Neuronal stem cell (in vitro differentiated cells): ENCODE measurements at places on chromosomes 12 and 14.

DNA sequence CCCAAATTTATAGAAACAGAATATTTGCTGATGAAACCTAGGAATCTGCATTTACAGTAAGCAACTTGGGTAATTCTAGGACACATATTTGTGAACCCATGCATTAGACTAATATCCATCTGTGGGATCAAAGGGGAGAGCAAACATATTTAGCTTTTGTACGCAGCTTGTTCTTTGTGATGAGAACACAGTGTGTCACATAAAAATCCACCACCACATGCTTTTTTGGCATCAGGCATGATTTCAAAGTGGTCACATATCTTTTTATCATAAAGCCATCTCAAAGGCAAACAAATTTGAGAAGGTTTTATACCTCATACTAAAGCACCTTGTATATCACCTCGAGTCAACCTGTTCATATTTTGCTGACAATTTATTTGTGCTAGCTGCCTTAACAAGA is 15.7 kb downstream of the DNAL1 start:
- no peak for DNase-seq

DNA sequence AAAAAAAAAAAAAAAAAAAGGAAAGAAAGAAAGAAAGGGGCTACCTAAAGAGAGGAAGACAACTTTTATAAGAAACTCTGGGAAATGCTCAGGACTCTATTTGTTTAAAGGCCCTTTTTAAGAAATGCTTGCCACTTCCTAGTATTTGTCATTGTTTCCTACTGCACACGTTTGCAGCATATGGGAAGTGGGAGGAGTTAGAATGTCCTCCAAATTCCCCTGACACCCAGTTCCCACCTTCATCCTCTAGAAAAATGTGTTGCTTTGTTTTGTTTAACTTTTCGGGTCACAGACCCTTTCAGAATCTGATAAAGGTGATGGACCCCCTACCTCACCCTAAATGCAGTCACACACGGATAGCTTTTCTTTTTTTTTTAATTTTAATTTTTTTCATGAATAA is 40.8 kb downstream of the NINJ2 start:
- DNase-seq = no peak

DNA sequence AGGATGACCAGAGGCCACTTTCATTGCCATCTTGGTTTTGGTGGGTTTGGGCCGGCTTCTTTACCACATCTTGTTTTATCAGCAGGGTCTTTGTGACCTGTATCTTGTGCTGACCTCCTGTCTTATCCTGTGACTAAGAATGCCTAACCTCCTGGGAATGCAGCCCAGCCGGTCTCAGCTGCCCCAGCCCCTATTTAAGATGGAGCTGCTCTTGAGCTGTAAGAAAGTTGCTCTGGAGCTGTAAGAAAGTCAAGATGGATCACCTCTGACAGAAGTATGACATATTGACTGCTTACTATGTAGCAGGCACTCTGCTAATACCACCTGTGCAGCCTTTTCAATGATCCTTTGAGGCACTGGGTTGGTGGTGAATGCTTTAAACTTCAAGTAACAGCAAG is 52.1 kb downstream of the RIN3 start:
- DNase-seq = no peak

DNA sequence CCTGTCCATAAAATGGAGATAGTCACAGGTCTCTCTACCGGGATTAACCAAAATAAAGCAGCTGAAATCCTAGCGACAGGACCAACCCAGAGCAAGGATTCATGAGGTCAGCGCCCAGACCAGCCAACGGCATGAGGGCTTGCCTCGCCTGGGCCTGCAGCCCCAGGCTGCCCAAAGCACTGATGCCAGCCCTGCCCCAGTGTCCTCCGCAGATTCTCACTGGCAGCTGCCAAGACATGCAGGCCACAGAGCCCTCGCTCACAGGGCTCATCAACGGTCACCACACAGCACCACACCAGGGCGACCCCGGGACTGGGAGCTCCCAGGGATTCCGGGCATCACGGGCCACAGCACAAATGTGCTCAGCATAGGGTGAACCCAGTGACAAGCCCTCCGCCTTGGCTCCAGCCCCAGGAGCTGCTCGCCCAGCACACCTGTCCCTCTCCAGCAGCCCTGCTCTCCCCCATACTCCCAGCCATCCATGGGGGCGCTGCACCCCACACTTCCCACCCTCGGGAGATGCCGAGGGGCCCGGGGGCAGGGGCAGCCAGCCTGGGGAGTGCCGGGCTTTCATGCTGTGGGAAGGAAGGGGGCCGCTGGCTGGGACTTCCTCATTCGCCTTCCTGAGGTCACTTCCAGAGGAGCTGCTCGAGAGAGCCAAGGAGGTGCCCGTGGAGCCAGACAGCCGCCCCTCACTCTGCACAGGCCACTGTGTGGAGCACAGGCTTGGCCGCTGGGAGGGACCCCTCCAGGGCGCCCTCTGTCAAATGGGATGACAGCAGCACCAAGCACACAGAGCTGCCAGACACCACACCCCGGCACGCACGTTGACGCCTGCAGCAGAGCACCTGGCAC is 14.1 kb downstream of the RAB35 start:
- no peak for DNase-seq

DNA sequence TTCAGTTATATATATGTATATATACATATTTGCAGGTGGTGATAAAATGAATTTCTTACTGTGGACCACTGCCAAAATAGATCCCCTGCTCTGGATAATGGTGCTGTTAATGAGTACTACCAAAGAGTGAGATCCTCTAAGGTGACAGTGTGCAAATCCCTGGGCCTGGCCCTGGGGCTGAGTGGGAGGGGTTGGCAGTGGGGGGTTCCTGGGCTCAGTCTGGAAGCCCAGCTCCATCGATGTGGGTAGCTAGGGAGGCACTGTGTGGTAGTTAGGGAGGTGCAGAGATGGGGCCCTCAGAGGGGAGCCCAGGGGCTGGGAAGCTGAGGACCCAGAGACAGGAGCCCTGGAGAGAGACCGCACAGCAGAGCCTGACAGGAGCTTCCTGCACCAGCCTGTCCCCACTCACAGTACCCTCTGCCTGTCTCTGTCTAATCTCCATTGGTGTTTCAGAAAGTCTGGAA is 9.1 kb downstream of the KRT8 start:
- no peak for DNase-seq

DNA sequence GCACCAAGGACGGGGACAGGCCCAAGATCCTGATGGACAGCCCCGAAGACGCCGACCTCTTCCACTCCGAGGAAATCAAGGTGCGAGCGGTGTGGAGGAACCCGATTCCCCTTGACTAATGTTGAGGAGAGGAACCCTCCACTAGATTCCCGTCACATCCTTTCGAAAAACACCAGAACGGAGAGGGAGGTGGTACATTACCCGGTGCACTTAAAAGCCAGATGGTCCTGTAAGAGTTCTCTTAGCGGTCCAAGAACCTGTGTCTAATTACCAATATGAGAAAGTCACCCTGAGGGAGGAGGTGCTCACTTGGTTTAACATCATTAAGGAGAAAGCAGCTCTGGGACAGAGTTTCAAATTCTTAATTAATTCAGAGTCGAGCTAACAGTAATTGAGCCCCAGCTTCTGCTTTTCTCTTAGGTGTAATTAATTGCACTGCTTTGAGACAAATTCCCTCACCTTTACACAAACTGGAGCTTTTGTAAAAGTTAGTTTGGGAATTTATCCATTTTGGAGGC is 450 bp downstream of the PRKAB1 start:
- no peak for DNase-seq

GRCh38 chr12:103829092-103829491 is 11.9 kb downstream of the NT5DC3 start:
- no peak for DNase-seq

DNA sequence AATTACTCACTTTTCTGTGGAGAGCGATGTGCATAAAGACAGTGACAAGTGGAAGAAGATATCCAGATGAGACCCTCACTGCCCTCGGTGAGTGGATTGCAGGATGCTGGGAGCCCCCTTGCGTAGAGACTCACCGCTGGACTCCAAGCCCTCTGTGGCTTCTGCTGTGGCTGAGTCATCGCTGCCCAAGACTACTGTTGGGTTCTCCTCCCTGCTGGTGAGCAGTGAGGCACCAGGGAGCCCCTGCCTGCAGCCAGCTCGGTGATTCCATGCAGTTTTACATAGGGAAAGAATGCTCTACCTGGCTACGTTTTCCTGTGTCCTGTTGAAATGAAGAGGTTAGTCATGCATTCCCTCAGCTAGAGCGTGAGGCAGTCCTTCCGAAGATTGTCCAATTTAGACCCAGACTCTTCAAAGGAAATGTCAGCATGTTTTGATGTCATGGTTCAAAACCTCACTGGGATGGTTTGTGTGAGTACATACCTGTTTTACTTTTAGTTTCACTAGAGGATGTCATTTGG is 28.2 kb downstream of the TRAF3 start:
- no peak for DNase-seq

DNA sequence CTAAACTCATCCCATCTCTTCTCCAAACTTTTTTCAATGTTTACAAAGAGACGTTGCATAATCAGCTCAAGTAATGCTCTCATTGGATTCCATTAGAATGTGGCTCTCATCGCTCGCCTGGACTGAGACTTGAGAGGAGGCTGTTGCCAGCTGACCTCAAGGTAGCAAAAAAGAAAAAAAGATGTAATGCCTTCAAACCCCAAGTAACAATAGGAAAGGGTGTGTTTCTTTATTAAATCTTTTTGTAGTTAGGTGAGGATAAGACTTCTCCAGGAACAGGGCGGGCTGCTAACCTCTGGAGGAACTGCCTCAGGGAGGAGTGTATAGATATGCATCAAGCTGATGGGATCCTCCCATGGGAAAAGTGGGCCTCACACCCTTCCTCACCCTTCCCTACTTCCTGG is 956 bp upstream of the PTHLH start:
- DNase-seq = no peak

DNA sequence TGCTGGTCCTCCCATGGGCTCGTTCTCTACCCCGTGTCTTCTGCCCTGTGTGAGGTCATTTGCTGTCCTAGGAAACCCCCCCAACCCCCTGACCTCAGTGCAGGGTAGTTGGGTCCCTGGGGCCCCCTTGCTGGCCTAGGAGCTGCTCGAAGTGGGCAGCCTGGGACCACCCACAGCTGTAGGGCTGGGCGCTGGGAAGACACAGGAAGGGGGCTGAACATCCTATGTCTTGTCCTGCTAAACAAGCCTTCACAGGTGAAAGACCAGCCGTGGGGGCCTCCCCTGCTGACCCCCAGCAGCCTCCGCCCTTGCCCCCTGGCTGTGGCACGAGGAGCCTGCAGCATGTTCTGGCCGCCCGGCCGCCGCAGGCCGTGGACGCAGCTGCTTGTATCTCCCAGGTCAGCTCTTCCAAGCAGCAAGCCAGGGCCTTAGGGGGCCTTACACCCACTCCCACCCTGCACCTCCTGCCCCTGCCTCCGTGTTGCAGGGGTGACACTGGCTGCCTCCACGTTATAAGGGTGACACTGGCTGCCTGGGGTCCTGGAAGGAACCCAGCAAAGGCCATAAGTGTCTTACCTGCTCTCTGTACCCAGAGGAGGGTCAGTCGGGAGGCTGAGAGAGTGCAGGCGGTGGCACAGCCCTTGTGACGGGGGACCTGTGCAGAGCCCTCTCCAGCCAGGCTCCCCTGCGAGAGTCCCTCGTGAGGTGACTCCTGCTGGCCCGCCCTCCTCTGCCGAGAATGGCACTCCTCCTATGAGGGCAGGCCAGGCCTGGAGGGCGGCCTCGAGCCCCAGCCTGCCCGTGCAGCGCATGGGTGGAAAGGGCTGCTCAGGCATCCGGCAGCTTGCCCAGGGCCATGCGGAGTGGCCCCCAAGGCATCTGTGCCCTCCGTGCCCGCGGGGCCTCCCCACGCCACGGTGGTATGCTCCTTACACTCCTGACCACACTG is 11.5 kb upstream of the TEX22 start:
- DNase-seq = no peak

- no peak for DNase-seq
Measured at GRCh38 chr12:76713130-76713529, 50.8 kb upstream of the ZDHHC17 start.

- DNase-seq = no peak
Measured at GRCh38 chr14:71647086-71647784, 285.0 kb upstream of the RGS6 start.

DNA sequence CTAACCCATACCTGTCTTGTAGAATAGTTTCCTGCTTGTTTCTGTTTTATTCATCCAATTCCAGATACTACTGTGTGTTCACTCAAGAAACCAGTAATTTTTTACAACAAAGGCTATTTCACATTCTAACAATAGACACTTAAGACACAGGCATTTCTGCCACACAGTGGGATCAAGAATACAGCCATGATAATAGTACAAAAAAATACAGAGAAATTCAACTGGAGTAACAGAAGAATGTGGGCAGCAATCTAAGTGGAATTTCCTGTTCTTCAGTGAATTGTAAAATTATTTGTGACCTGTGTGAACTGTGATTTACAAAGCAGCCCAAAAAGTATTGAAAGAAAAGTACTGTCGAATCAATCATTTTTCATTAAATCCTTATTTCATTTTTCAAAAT is 282.9 kb downstream of the CCER1 start:
- DNase-seq = no peak

DNA sequence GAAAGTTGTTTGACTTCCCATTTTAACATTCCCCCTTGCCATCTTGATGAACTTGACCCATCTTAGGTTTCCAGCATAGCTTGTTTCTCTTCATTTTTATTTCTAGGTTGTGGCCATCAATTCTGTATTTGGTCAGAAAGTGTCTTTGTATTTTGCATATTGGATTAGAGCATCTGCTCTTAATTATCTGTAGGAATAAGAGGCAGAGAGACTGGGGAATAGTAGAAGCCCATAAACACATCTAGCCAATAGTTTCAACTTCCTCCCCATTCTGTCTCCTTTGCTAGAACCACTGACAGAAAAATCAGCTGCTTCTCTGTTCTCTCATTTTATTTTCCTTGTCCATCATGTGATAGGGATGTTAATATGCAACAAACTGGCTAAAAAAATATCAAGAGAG is 8.2 kb downstream of the SOCS2 start:
- DNase-seq = no peak

DNA sequence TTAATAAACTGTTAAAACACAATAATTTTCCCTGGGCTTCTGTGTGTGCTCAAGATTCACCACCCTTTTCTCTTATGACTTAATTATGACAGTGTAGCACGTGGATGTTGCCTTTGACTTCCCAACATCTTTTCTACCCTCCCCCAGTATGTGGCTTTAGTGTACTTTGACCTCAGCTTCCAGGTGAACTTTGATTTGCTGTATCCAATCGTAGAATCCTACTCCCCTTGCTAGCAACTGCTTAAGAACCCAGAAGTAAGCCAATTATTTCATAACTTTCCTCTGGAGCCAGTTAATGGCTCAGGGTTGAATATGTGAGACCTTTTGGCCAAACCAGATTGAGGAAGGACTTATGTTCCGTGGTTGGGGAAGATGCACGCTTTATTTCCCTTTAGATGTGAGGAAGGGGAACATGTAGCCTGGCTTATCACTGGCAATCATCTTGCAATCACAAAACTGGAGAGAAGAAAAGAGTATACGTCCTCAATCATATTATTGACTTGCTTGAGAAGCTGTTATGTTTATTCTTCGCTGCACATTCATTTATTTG is 259.6 kb upstream of the ATP2B1 start:
- no peak for DNase-seq

DNA sequence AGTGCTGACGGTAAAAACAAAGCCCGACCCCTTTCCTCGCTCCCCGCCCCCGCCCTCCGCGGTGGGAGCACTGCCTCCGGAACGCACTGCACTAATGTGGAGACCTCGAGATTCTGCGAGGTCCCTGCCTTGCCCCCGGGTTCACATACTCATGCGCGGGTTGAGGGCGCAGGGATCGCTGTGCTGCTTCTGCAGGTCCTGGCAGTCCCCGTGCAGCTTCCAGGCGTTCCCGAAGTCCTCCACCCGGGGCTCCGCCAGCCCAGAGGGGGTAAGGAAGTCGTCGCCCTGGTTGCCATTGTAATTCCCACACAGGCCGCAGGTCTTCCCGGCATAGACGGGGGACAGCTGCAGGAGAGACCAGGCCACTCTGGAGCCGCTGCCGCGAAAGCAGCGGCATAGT is 66.8 kb downstream of the VWF start:
- DNase-seq = no peak

GRCh38 chr14:100698666-100699448 is 27.8 kb upstream of the DLK1 start:
- no peak for DNase-seq
